ENCODE measurements at places on chromosomes 11 and 22.
A peak's percentile ranks its signal among the peaks of the same experiment; 100 is the strongest.

- no peak for DNase-seq
These were observed 132.4 kb downstream of the FAR1 start for GRCh38 chr11:13800901-13801300.

GRCh38 chr11:119533921-119534736, 111.2 kb upstream of the THY1 start:
- DNase-seq, result peak; percentile 19

GRCh38 chr11:95715777-95716241, 73.8 kb downstream of the FAM76B start:
- DNase-seq, result no peak

GRCh38 chr11:70825893-70826540, 426.4 kb downstream of the SHANK2 start:
- DNase-seq, result no peak

DNA sequence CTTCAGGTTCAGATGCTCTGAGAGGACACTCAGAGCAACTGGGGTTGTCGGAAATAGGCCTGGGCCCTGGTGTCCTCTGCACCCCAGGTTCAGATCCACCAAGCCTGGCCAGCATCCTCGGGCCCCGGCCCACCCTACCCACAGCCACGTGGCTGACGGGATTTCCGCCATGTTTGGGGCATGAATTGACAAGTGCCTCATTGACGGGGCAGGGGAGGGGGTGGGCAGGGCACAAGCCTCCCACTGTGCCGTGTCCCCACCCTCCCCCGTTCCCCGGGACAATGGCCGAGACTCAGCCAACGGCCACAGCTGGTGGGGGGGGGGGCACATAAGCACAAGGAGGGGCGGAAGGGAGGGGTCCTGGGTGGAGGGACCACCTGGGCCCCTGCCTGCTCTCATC, 8.5 kb downstream of the MYRF start:
- DNase-seq, result no peak

DNA sequence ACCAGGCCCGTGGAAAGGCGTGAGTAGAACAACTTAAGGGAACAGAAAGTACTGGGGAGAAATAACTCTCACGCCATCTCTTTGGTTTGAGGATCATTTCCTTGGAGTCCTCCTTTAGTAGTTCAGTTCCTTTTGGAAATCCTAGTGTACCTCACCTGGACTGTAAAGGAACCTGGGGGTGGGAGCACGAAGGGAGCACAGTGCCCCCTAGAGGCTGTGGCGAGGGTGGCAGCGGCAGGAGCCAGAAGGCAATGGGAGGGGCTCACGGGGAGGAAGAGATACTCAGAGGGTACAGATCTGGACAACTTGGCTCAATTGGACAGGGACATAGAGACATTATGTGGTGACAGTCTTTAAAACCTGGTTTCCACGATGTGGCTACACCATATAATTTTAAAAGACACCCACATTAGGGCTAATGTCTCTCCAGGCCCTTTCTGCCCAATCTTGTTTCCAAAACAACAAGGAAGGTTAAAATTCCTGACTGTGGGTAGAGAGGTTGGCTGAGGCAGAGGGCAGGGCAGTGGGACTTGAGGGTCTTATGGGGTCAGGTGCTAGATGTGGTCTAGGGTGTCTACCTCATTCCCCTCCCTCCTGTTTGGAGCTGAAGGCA, 87.0 kb downstream of the CSNK2A3 start:
- no peak for DNase-seq

GRCh38 chr11:60895687-60896086, 10.7 kb downstream of the PRPF19 start:
- DNase-seq, result no peak

- DNase-seq, result no peak
These were observed 21.8 kb downstream of the FAM118B start for GRCh38 chr11:126233391-126233790.

- DNase-seq, result no peak
These were observed 4.7 kb downstream of the BET1L start for GRCh38 chr11:202490-202889.

DNA sequence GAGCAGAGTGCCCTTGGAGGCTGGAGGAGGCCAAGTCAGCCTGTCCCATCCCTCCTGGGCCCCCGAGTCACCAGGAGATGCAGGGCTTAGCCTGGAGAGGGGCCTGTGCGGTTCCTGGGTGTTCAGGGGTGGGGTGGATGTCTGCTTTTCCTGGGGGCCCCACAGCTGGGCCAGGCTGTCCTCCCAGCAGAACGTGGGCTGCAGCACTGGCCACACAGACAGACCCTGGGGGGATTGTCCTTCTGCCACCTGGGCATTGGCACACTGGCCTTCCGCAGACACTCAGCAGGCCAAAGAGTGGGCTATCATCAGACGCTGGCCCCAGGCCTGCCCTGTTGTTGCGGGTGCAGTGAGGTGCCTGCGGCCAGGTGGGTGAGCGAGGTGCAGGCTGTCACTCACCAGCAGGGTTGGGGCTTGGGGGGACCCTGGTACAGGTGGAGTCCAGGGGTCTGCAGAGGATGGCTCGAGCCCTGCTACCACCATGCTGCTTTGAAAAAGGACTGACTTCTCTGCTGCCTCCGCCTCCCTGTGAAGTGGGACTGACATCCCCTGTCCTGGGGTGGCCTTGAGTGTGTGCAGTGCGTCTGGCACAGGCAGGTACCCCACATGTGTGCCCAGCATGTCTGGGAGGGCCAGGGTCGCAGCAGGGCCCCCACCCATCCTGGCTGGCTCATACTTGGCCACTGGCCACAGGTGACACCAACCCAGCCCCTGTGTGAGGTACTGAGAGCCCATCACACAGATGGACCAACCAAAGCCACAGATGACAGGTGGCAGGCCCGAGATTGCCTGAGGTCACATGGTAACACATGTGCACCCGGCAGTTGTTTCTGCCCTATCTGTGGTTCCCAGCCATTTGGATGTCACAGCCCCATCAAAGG, 39.0 kb upstream of the KCNQ1OT1 start:
- no peak for DNase-seq

- no peak for DNase-seq
These were observed 17.1 kb upstream of the C11orf96 start for GRCh38 chr11:43925063-43925931.
